Neural progenitor cell (in vitro differentiated cells): ENCODE measurements at places on chromosomes 7 and 10. TPM values are rescaled to one million over a fixed set of nuclear protein-coding genes. Genes with fewer than 3 reads are reported as not detected.

- no peaks in the 10 kb centered on the region for H3K27me3 ChIP-seq
- H3K4me3 ChIP-seq = no peak overlapping the region
- H3K27ac ChIP-seq = peak overlapping the region; percentile 73
- peak; percentile 58 for DNase-seq
These were observed 211.3 kb downstream of the SKIDA1 start for GRCh38 chr10:21314111-21314626.

- H3K36me3 ChIP-seq = no peaks in the 10 kb centered on the region
- no peak overlapping the region for H3K27ac ChIP-seq
- no peak overlapping the region for H3K4me3 ChIP-seq
- DNase-seq = no peak
- H3K4me1 ChIP-seq = peaks cover 15% of the 10 kb centered on the region
These were observed 1.8 kb upstream of the DDX50 start for GRCh38 chr10:68899186-68899745.

The PNLIPRP1 gene
- not detected in 2 replicates for total RNA-seq

GRCh38 chr10:59060852-59061251, 115.6 kb upstream of the PHYHIPL start:
- no peak for DNase-seq
- no peak overlapping the region for H3K27ac ChIP-seq
- H3K36me3 ChIP-seq = no peaks in the 10 kb centered on the region
- no peak overlapping the region for H3K4me3 ChIP-seq
- peaks cover 13% of the 10 kb centered on the region for H3K4me1 ChIP-seq

DNA sequence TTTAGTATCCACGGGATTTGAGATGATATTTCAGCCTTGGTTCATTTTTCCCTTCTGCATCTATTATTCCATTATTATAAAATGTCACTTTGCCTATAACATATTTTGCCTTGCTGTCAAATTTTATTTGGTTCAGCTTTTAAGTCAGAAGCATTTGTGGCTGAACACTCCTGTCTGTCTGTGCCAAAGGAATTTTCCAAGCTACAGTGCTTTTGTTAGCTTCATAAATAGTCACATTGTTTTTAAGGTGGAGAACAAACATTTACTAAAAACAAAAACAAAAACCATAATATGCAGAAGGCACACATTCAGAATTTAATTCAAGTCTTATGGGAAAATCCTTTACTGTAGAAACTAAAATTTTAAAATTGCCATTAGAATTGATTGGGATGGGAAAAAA, 33.8 kb upstream of the ELMO1 start:
- no peaks in the 10 kb centered on the region for H3K36me3 ChIP-seq
- no peak overlapping the region for H3K27ac ChIP-seq
- H3K27me3 ChIP-seq = no peaks in the 10 kb centered on the region
- H3K4me1 ChIP-seq = peaks cover 6% of the 10 kb centered on the region
- H3K4me3 ChIP-seq = no peak overlapping the region
